ENCODE measurements at places on chromosomes 4 and X.
A peak's percentile ranks its signal among the peaks of the same experiment; 100 is the strongest.

DNA sequence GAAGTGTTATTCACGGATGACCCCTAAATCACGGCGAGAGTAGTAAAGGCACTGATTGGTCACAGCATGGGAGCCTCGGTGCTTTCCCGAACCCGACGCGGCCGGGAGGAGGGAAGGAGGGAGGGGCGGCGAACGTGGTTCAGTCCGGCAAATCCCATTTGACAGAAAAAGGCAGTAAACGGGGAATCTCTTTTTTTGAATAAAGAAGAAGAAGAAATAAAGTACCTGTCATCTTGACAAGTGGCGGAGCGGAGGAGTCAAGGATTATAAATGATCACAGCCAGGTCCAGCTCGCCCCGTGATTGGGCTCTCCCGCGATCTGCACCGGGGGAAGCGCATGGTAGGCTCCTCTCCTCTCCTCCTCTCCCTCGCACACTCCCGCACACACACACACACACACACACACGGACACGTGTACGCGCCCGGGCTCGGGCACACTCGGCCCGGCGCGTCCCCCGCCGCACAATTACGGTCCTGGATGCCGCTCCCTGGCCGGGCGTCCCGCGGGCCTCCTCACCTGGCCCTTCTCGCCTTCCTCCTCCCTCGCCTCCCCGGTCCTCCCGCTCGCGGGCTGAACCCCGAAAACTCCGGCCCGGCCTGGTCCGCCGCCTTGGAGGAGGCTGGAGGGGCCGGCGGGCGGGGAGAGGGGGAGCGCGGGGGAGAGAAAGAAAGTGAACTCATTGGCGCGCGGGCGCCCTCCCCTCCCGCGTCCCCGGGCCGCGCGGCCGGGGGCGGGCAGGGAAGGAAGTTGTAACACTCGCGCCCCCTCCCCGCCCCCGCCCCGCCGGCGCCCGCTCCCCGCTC lies 99.2 kb upstream of the TENM3 start:
- peak; percentile 75 for DNase-seq

GRCh38 chr4:41857226-41857641 lies 78.0 kb upstream of the TMEM33 start:
- no peak for DNase-seq

DNA sequence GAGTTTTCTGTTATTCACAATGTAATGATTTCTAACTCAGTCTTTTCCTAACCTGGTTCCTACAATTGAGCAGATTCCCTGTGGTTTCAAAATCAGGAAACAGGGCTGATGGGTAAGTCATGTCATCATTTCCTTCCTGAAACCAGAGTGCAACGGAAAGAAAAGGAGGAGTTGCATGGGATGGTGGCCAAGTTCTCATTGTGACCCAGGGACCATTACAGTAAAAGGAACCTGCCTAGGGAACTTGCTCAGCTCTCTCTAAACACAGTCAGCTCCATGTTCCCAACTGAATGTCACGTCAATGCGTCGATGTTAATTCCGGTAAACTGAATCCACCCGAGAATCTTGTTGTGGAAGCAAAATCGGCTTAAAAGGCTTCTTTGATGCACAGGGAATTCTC lies 51.2 kb downstream of the LGI2 start:
- no peak for DNase-seq

DNA sequence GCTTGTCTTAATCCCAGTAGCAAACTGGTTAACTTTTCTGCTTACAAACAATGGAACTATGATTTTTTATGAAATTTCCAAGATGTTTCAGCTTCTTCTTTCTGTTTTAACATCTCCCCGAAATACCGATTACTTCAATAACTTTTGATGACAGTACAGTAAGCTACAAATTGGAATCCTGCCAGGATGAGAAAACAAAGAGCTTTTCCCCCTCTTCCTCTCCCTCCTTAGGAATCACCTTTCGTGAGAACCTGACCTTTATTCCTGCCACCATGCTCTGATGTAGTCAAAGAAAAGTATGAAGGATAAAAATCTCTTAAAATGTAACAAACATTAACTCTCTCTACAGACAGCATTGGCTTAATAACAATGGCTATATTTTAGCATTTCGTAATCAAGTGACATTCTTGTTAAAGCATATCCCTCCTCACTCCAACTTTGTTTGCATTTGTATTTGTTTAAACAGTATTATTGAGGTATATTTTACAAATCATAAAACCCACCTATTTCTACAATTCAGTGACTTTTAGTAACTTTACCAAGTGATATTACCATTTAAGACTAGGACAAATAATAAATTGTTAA lies 148.7 kb upstream of the NAP1L5 start:
- DNase-seq, result peak; percentile 33

- DNase-seq, result no peak
Observed at GRCh38 chr4:128311659-128312403, 24.2 kb upstream of the PGRMC2 start.

DNA sequence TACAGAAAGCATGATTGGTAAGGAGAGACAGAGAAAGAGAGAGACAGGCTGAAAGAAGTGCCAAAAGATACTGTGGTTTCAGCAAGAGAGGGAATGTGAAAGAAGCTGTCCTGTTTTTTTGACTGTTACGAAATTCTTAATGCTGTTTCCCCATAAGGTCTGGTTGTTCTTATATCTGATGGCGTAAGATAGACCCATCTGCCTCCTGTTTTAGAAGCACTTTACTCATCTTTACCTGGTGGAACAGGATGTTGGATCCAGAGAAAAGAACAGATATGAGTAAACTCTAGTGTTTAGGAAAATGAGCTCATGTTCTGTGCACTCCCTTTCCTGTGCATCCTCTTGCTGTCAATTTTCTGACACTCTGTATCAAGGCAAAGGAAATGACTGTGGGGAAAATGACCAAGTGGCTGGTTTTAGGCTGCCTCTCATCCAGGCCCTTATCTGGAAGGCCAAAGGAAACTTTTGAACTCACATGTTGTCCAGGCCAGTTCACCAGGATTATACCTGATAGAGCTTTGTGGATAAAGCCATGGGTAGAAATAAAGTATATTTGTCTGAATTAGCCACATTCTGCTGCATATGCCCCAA lies 311.7 kb upstream of the HTR2C start:
- DNase-seq, result no peak

- peak; percentile 1 for DNase-seq
Observed at GRCh38 chr4:7524843-7525242, 90.1 kb upstream of the PSAPL1 start.

GRCh38 chrX:41970419-41970818 lies 47.1 kb upstream of the CASK start:
- no peak for DNase-seq

DNA sequence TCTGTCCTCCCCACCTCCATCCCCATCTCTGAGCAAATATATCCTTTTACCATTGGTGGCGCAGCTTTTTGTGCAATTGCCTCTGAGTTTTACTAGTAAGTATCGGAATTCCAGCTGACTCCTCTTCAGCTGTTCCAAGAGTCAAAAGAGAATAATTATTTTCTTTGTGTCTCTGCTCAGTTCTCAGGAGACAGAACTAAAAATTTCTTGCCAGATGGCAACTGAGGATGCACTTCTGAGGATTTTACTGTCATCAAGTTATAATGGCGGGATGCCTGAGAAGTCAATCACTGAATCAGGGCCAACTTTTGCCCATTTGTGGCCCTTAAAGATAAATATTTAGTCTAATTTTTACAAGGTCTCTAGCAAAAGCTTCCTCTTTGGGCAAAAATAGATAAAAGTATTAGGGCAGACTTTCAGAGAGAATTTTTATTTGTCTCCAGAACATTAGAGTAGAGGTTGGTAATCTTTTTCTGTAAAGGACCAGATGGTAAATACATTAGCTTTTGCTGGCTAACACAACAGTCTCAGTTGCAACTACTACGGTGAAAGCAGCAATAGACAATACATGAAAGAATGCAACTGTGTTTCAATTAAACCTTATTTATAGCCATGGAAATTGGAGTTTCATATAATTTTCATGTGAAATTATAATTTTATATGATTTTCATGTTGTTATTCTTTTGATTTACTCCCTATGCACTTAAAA lies 15.6 kb upstream of the ADGRA3 start:
- DNase-seq, result no peak

- DNase-seq, result peak; percentile 76
Observed at GRCh38 chrX:30156880-30157560, 58.3 kb upstream of the MAGEB2 start.

DNA sequence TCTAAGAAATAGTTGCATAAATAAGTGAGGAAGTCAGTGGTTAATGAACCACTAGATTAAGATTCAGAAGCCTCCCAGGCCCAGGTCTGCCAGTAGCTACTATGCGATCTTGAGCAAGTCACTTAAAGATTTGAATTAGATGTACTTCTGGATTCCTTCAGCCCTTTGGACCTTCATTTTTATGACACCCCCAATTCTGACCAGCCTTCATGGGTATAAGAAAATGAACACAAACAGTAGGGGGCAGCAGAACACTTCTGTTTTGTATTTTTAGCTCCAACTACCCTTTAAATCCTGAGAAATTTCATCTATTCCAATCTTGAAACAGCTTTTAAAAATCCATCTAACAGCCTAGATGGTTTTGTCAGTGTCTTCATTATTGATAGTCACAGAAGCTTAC lies 19.0 kb downstream of the TMEM47 start:
- peak; percentile 38 for DNase-seq

DNA sequence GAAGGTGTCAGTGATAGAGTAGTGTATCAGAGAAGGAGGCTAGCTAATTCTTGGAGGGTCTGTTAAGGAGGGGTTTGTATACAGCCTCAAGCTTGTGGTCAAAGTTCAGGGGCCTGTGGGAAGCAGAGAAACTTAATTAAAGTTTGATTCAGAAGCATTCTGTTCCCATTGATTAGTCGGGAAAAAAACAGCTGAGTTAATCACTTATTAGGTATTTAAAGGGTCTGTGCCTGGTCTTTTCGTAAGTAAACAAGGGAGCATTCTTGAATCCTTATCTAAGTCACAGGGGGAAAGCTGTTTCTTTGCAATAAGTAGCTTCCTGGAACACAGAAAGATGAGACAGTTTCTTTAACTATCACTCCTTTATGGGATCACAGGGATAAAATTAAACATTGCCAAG lies 492.1 kb downstream of the PCDH10 start:
- no peak for DNase-seq

DNA sequence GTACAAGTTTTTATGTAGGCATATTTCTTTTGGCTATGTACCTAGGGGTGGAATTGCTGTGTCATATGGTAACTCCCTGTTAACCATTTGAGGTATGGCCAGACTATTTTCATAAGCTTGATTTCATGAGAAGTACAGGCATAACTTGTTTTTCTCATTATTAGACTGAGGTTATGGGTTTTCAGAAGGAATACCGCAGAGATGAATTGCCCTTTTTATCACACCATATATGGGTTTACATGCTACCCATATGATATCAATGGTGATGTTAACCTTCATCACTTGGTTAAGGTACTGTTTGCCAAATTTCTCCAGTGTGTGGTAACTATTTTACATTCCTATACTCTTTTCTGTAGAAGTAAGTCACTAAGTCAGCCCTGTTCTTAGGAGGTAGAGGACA lies 23.5 kb downstream of the RAB40A start:
- DNase-seq, result no peak

DNA sequence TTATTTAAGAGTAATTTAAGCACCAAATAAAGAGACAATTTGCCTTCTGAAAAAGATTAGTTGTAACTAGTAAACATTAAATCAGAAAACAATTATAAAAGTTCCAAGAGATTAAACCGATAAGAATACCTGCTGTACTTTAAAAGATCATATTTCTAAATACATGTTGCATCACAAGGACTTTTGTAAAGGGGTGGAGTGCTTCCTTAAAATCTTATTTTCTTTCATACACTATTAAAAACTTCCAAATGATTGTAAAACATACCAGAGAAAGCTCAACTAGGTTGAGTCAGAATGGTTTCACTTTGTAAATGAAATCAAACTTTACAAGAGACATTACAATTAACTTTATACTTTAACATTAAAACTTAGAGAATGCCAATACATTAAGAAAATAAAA lies 41.8 kb downstream of the ACSL4 start:
- no peak for DNase-seq

DNA sequence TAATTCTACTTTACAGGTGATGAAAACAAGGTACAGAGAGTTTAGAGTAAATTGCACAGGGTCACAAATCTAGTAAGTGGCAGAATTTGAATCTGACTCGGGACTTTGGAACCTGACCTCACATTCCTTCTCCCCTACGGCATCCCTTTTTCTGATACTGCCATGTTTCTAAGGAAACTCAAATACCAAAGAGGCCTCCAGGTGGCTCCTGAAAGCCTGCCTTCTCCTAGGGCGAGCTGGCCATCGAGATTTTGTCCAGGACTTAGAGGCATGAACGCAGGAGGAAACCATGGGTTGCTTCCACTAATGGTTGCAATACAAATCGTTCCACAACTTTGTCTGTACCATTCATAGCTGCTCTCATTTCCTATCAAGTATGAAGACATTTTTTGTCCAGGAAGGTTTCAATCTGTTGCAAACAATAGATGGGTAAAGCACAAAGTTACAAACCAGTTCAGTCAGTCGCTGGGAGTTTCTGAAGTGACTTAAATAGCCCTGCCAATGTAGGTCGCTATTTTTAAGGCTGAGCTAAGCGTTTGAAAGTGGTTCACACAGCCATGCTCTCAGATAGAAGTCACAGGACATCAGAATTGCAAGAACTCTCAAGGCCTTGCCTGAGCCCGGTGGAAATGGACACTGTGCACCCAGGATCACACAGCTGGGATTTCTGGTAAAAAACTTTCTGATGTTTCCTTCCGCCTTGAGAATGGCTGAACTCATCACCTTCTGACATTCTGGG lies 296.6 kb upstream of the PRPS2 start:
- no peak for DNase-seq

DNA sequence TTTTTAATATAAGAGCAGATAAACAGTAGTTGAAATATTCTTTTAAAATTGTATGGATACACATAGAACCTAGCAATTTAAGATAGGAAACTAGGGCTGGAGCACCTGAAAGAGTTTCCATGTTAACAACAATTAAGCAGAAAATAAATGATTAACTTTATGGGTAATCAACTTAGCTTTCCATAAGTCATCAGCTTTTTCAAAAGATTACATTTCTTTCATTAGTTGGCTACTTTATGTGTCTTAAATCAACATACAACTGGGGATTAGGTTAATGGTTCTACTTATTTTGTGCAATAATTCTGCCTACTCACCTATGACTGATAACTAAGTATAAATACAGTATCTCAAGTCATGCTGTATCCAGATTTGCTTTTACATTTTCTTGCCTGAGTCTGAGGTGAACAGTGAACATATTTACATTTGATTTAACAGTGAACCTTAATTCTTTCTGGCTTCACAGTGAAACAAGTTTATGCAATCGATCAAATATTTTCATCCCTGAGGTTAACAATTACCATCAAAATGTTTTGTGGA lies at the start of gene ANXA10:
Gene ANXA10 (plus strand): TSS at position 362 of the 537 bp plus-strand sequence. CDS start 164 bp downstream, at position 526.
- no peak for DNase-seq

DNA sequence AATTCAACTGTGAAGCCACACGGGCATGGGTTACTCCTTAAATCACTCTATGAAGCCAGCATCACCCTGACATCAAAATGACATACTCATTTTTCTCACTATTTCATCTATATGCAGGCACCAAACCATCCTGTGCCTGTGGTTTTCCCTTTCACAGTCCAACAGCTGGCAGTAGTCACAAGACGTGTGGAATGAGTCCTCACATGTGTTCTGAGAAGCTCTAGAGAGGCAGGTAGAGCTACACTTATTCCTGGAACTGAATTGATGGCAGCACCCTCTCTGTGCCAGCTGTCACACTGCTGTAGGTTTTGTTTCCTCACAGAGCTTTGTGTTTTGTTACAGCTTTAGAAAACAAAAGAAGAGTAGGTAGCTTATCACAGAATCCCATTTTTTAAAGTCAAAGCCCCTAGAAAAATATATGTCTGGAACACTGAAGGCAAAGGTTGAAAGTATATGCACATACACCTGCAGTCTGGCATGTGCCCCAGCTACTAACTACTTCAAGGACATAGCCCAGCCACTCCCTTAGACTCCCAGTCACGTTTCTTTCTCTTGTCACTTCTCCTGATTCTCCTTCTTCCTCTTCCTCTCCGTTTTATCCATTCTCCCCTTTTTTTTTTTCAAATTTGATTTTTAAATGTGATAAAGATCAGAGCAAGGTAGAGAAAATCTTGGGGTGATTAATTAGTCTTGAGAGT lies 107.1 kb downstream of the ANXA10 start:
- no peak for DNase-seq

Data from amniotic epithelial cell (primary cell).